ENCODE measurements at places on chromosomes 12 and 14. TPM values are rescaled to one million over a fixed set of nuclear protein-coding genes. Genes with fewer than 3 reads are reported as not detected.

DNA sequence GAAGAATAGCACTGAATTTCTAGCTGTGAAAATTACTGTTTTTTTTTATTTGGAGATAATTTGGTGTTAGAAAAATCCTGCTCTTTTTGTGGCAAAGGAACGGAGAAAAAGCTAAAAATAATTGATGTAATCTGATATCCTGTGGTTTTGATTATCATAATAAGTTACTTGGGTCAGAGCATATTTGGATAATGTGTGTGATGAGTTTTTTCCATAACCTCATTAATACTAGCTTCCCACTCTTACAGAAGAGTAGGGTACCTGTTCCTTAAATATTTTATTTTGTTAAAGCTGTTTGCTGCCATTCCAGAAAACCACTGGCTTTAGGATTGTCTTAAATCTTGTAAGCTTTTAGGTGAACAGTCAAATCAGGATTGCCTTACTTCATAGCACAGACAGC, 4.7 kb downstream of the PSMC6 start:
- DNase-seq, result no peak

DNA sequence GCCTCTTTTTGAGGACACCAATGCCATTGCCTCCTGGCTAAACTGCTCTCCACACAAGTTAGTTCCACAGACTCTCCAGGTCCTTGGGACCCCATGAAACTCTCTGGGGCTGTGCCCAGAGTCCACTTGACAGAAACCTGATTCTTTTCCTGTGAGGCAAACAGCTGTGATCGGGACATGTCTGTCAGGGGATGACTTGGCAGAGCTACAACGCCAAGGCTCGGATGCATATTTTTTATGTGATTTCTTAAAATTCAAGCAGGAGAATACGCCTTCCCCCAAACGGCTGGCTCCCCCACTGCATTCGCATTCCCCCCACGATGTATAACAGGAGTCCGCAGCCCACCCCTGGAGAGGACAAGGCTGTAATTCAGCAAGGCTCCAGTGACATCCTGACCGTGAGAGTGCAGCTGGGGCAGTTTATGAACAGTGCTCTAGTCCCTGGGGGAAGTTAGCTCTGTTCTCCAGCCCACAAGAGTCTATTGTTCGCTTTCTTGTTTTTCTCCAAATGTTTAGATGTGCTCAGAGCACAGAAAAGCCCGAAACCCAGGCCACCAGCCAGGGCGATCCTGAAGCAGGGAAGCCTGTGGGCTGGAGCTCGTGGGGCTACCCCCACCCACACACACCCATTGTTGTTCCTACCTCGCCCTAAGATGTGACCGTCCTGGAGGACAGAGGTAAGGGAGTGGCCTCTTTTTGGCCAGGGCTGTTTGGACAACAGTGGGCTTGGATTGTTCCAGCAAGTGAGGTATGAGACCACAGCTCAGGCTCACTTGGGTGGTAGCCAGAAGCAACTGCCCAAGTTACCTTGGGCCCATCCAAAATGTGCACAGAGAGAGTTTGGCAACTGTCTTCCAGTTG, 159.5 kb downstream of the ZFP36L1 start:
- DNase-seq, result no peak

Gene UNC79
- polyA plus RNA-seq, result not detected

Gene LIN52
- polyA plus RNA-seq, result 13.9 TPM

DNA sequence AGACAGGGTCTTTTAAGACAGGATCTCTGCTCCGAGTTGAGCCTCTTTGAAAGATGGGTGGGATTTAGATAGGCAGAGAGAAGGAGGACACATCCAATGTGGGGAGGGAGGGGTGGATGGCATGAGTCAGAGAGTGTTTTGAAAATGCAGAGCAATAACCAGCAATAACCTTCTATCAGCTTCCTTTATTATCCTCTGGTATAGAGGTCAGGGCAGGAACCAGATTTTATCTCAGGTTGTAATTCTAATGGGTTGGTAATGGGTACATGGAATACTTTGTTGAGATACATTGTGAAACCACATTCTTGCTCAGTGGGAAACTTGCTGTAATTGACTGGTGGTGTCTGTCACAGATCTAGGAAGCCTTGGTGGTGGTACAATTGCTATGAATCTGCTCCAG, 37.6 kb upstream of the CCDC63 start:
- DNase-seq, result no peak

DNA sequence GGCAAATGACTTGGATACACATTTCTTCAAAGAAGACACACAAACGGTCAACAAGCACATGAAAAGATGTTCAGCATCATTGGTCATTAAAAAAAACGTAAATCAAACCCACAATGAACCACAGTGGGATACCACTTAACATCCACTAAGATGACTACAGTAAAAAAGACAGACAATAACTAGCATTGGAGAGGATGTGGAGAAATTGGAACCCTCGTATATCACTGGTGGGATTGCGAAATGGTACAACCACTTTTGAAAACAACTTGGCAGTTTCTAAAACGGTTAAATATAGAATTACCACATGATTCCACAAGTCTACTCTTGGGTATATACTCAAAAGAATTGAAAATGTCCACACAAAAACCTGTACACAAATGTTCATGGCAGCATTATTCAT, 25.2 kb upstream of the PPFIBP1 start:
- no peak for DNase-seq

DNA sequence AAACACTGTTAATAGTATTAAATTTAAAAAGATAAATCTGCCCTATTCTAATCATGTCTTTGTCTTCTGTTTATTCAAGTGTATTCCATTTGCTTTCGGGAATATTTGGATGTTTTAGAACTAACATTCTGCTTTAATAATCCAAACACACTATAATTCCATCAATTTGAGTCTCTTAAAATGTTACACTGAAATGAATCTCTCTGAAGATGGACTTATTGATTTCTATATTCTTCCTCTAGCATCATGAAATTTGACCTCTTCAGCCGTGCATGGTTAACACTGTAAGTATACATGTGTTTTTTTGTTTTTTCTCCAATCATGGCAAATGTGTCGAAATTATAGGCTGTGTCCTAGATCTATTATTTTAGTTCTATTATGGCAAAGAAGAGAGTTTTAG, 339.2 kb downstream of the ACSS3 start:
- DNase-seq, result no peak

Gene PUS1
- polyA plus RNA-seq, result 25.0 TPM

- no peak for DNase-seq
Observed at GRCh38 chr14:52189325-52189724, 78.2 kb upstream of the PTGDR start.

Gene PROX2
- not detected for polyA plus RNA-seq

GRCh38 chr12:104640956-104641355, 184.2 kb downstream of the CHST11 start:
- DNase-seq, result no peak

Data from CD8-positive, alpha-beta memory T cell (primary cell).